ENCODE measurements at places on chromosomes 1 and 21.

DNA sequence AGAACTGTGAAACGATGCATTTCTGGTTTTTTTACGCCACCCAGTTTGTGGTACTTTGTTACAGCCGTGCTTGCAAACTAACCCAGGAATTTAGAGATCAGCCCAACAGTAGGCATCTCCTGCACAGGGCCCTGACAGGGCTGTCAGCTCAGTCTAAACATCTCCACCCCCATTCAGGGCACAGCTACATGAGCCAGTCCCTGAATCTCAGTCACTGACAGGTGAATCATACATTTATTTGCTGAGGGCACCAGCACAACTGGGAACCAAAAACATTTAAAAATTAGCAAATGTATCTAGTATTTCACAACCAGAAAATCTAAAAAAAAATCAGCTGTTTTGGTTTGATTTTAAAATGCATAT is 30.7 kb downstream of the PRDX6 start:
- DNase-seq, result no peak

GRCh38 chr21:16307256-16307655 is 577.5 kb downstream of the USP25 start:
- DNase-seq, result no peak

- no peak for DNase-seq
These were observed 28.5 kb upstream of the CHRM3 start for GRCh38 chr1:239357867-239358266.

GRCh38 chr1:206803221-206803730 is 31.0 kb upstream of the IL10 start:
- peak; percentile 47 for DNase-seq

DNA sequence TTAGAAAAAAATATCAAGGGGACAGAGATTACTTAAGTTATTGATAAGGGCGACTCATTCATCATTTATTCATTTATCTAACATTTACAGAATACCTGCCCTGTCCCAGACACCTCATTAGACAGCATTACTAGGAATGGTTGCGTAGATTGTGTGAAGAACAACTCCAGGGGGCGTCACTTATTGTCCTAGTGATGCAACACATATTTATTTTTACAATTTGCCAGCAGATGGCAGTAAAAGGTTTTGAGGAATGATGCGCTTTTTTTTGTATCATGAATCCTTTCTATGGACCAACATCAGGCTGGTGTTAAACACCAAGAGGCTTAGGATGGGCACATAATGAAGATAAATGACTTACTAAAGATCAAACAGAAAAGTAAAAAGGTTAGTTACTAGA is 5.5 kb downstream of the NCAM2 start:
- no peak for DNase-seq

DNA sequence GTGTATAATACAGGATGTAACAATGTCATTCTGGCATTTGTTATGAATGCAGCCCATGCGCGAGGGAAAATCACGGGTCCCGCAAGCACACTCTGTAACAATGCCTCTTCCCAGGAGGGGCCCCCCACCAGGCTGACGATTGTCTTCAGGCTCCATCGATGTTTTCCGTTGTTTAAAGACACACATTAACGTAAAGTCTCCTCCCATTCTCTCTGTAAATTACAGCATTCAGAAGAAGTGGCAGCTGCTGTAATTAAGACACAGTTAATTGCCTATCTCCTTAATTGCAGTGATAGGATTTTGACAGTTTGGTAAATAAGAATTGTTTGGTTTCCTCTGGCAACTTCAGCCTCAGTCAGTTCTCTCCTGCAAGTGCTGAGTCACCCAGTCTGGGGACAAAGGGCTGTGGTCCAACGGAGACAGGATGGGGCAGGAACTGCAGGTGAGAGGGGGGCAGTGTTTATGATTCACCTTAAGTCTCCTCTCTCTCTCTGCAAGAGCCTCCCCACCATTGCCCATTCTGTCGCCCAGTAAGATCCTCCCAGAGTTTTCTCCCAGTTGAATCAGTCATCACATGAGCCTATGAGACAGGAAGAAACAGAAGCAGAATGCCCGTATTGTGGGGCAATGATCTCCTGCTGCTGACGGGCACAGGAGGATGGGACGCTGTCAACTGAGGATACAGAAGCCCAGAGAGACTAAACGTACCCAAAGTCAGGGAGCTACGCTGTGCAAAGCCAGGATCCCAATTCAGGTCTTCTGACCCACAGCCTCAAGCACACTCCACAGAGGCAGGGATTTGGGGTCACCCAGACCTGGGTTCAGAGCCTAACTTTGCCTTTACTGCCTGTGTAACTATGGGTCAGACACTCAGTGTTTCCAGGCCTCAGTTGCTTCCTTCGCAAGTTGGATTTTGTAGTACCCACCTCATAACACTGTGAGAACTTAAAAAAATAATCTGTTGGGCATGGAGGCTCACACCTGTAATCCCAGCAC is 110.0 kb downstream of the ADSS2 start:
- DNase-seq, result no peak

DNA sequence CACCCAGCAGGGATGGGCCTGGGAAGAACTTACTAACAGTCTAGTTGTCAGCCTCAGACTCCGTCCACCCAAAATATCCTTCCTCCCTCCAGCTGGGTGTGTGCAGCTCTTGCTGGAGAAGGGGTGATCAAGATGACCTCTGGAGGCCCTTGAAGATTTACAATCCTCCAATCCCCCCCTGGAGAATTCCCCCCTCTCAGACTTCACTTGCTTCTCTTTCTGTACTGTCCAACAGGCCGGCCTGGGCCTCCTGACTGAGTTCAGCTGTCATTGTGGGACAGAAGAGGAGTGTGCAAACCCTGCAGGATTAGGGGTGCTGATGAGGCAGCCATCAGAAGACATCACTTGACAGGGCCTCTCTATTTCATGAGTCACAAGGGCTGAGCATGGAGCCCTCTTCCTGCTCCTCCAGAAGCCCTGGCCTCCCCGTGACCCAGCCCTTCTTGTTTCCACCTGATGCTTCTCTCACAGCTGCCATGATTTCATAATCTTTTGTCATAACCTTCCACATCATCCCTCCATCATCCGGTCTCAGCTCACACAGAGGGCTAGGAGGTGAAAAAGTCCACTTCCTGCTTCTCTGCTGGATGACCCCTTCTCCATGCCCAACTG is 17.5 kb upstream of the IGFN1 start:
- no peak for DNase-seq

- no peak for DNase-seq
These were observed 933 bp downstream of the C1orf35 start for GRCh38 chr1:228101994-228102790.
